Activated CD4-positive, CD25-positive, alpha-beta regulatory T cell treated with anti-CD3 and anti-CD28 coated beads, Interleukin-2, amount 50 U/mL, for 16 hours (primary cell): ENCODE measurements at places on chromosomes 11 and 22.

DNA sequence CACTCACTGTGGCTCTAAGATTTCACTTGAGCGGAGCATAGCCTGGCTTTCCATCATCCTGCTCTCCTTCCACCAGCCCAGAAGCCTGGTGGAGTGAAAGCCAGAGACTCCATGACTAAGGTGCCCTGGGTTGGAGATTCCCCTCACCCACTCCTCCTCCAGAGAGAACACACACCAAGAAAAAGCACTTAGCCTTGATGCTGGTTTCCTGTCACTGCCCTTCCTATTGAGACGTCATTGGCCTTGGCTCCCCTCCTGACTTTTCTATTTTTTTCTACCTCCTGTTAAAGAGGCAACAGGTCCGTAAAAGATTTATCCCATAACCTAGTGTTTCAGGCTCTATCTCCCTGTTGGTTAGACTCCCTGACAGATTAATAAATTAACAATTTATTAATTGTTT, 38.5 kb upstream of the APLNR start:
- DNase-seq = no peak

GRCh38 chr11:68677432-68677831, 6.9 kb upstream of the GAL start:
- DNase-seq = no peak

DNA sequence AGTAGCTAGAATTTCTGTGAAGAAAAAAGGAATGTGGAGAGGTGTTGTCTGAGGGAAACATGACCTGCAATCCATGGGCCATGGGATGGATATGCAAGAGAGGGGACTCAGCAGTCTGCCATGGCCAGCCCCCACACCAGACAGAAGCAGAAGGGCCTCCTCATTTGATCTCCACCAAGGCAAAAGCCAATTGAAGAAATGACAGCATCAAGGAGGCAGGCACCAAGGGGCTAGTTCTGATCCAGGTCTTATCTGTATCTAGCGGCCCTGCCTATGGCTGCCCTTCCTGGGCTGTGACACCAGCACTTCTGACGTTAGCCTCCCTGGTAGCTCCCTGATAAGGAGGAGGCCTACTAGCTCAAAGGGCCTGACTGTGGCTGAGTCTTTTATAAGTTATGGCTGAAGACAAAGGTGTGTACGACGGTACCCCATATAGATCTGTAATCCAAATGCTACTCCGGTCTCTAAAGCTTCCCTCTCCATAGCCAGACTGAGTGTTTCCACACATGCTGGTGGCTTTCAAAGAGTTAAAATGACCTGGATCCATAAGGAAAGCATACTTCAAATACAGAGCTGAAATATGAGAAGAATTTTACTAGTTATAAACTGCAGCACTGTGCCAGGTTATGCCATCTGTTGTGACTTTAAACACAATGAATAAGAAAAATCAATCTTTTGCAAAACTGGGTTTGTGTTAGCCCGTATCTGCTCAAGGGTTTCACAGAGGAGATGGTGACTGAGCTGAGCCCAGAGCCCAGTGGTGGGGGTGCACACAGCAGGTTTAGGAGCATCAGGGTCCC, 34.4 kb downstream of the HIRA start:
- DNase-seq = no peak

DNA sequence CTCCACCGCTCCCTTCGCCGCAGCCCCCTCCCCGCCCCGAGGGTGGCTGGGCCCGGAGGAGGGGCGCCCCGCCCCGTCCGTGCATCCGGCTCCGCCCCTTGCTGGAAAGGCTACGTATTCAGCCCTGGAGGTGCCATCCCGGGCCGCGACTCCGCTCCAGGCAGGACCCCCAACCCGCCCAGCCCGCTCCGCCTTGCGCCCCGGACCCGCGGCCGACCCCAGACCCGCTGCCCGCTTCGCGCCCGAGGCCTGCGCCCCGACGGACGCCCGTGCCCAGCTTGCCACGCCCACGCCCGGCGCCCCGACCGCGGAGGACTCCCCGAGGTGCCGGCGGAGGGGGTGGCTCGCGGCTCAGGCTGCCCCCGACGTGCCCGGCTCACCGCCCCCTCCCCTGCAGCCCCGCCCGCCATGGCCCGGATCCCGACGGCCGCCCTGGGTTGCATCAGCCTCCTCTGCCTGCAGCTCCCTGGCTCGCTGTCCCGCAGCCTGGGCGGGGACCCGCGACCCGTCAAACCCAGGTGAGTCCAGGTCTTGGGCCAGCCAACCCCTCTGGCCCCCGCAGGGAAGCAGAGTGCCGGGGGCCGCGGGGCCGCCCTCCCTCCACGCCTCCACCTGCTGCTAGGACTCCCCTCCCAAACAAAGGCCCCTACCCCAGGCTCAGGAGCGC, at the start of gene ADM2:
ADM2 (plus strand) TSS at position 104 of the 667 bp plus-strand sequence; CDS start at position 409, 305 bp downstream.
- DNase-seq = no peak

GRCh38 chr22:25404928-25405816, 159.3 kb upstream of the GRK3 start:
- DNase-seq = peak; percentile 21

DNA sequence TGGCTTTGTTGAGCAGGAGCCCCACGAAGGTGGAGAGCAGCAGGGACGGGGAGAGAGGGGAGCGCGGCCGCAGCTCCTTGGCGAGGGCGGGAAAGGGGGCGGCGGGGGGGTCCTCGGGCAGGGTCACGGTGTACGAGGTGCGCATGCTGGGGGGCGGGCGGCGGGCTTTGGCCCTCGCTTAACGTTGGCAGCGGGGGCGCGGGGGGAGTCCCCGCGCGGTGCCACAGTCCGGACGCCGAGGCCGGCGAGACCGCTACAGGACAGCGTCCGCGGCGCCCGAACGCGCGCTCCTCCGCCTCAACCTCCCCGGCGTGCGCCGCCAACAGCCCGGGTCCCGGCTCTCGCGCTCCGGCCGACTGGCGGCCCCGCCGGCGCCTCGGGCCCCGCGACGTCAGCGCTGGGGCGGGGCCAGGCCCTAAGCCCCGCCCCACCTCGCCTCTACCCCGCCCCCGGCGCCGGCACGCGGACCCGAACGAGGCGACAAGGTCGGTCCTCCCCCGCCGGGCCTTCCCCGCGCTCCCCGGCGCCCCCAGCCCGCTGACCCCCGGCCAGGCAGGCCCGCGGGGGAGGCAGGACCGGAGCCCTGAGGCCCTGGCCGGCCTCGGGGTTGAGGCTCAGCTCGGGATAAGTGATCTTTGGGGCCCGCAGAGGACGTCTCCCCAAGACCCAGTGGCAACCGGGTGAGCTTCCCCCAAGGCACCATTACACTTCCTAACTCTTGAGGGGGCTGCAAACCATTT, 17.5 kb downstream of the USP2 start:
- DNase-seq = no peak

- no peak for DNase-seq
These were observed 3.0 kb upstream of the RFPL3 start for GRCh38 chr22:32354360-32355351.

- peak; percentile 72 for DNase-seq
These were observed at the start of gene TBRG1 for GRCh38 chr11:124622531-124623451. Gene TBRG1, plus strand, starts transcription at chr11:124622864. Its CDS starts 220 bp downstream, at chr11:124623084.

GRCh38 chr22:24289741-24290163, 19.1 kb downstream of the SPECC1L start:
- DNase-seq = no peak

DNA sequence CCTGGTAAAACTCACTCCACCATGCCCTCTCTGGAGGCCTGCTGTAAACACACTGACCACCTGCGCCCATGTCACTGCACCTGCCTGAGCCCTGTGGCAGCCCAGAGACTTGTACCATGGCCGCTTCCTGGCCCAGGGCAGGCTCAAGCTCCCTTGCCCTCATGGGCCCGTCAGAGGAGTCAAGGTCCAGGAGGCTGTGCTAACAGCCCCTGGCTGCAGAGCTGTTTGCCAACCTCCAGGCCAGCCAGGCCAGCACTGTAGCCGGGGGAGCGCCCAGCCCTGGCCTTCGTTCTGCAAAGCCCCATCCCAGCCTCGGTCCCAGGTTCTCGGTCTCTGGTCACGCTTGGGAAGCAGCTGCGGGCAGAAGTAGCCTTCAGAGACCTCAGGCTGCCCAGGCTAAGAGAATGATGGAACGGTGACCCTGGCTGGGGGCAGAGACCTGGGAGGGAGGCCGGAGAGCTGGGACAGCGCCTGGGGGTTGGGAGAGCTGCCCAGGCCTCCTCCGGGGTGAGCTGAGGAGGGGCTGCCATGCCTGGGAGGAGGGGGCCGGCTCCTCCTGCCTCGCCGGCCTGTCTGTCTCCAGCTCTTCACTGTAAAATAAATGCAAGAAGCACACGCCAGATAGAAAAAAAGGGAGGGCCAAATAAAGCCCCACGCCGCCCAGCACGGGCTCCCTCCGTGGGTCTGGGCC, 11.9 kb upstream of the TCF20 start:
- DNase-seq = no peak

DNA sequence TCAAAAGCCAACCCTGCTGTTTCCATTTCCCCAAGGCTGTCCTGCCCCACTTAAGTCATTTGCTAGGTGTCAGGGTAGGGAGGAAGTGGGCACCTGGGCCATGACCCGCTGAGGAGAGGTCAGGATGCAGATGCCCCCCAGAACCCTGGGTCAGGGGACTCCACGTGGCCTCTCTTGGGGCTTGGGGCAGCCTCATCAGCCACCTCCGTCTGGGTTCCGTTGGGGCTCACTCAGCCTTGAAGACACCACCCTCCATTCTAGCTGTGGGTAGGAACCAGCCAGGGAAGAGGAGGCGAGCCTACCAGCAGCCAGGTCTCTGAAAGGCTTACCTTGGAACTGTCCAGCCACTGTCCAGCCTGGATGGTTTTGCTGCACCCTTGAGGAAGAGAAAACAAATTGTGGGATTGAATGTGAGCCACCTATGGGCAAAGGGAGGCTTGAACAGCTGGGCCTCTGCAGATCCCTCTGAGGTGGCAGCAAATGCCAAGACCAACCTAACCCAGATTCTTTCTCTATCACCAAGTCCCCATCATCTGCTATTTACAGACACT, 2.5 kb downstream of the APOL4 start:
- DNase-seq = no peak

DNA sequence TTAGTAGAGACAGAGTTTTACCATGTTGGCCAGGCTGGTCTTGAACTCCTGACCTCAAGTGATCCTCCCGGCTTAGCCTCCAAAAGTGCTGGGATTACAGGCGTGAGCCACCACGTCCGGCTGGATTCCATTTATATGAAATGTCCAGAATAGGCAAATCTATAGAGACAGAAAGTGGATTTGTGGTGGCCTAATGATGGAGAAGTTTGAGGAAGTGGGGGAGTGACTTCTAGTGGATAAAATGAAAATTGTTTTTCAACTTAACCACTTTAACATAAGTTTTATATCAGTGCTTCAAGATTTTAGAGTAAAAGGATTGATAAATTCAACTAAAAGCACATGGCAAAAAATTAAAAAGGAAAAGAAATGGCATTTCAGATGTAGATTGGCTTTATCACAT, 66.2 kb downstream of the HIPK3 start:
- DNase-seq = no peak

GRCh38 chr11:121425828-121426227, 26.3 kb upstream of the SORL1 start:
- DNase-seq = no peak

DNA sequence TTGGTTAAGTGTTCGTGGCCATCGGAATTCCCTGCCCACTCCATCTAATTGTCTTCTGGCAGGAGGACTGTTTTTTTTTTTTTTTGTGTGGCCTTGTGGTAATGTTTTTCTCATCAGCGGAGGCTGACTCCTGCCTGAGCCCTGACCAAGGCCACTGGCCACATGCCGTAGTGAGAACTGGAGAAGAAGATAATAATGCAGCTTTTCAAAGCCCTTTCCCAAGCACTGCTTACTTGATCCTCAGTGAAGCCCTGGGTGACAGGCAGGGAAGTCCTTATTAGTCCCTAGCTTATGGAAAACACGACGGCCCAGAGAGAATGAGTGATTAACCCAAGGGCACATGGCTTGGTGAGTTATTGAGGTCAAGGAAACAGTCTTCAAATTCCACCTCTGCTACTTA, 71.2 kb downstream of the ADM start:
- DNase-seq = no peak

DNA sequence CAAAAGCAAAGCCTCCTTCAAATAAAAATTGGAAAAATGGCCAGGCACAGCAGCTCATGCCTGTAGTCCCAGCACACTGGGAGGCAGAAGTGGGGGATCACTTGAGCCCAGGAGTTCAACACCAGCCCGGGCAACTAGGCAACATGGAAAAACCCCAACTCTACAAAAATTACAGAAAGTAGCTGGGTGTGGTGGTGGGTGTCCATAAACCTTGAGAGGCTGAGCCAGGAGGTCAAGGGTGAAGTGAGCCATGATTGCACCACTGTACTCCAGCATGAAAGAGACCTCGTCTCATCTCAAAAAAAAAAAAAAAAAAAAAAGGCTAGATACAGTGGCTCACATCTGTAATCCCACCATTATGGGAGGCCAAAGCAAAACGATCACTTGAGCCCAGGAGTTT, 22.3 kb downstream of the DDX6 start:
- no peak for DNase-seq

GRCh38 chr11:115425250-115425649, 79.0 kb downstream of the CADM1 start:
- no peak for DNase-seq

- DNase-seq = no peak
These were observed 51.0 kb downstream of the ANO1 start for GRCh38 chr11:70129051-70129592.

DNA sequence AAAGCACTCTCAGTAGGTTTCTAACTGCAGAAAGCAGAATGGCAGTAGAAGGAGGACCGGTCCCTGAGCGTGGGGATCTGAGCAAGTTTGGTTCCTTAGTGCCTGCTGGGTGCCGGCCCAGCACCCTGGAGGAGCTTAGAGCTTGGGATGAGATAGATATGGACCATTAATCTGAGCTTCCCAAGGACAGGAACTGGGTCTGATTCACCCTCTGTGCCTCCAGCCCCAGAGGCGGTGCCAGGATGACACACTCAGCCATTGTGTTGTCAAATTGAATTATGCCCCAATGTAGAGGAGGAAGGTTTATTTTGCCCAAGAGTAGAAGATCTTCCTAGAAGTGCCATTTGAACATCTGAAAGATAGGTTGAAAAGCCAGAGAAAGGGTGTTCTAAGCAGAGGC, 4.3 kb downstream of the ZC3H7B start:
- DNase-seq = no peak

GRCh38 chr11:44892843-44893242, 57.8 kb downstream of the TP53I11 start:
- no peak for DNase-seq

DNA sequence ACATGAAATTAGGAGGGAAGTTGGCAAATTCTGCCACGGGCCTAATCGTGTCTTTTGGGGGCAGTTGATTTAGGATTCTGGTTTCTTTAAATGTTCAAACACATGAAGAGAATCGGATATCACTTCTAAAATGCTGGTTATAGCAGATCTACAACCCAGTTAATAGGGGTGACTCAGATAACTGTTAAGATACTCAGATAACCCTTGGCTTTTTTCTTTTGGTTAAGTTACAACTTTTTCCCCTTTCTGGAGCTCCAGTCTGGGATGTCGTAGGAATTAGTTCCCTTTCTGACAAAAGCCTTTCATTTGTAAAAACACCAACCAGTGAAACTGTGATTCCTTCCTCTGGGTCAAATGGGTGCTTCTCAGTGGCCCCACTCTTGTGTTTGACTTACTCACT, 976 bp downstream of the DEPDC7 start:
- DNase-seq = no peak

GRCh38 chr11:119478711-119479285, 55.8 kb upstream of the THY1 start:
- no peak for DNase-seq

- DNase-seq = no peak
These were observed 306.1 kb upstream of the DDI1 start for GRCh38 chr11:103730131-103730940.
